ENCODE measurements at places on chromosomes 5 and 9.
A peak's percentile ranks its signal among the peaks of the same experiment; 100 is the strongest.

- peak; percentile 31 for DNase-seq
Observed at GRCh38 chr9:137446851-137447471, 5.8 kb upstream of the ENTPD8 start.

GRCh38 chr5:14783691-14784090 lies 87.9 kb downstream of the ANKH start:
- no peak for DNase-seq

DNA sequence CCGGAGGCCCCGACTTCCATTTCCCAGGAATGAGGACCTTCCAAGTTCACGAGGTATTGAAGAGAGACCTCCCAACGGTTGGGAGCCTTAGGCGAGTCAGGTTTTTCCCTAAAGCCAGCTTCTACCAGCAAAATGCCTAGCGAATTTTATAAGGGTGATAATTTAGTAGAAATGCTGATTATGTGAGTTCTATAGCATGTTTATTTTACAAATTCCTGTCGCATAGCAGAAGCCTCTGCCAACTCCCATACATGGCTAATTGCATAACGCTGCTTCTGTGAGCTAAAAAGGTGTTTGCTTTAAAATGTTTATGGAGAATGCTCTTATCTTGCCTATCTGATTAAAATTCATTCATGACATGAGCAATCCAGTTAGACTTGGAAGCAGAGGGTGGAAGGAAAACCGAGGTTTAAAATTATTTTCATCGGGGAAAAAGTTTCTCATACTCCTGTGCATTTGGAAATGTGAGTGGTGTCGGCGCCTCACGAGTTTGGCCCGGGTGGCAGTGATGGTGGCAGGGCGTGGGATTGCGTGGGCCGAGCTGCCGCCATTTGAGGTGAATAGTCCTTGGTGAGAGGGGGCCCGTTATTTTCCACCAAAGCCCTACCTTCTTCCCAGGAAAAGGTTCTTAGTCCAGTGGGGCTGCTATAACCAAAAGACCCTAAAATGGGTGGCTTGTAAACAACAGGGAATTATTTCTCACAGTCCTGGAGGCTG lies 104.4 kb upstream of the FCN2 start:
- DNase-seq = peak; percentile 55

GRCh38 chr5:14440582-14441431 lies 140.8 kb upstream of the OTULINL start:
- DNase-seq = peak; percentile 99

GRCh38 chr5:61289241-61289640 lies 42.8 kb upstream of the ZSWIM6 start:
- DNase-seq = no peak
